NCI-H446 (cell line): ENCODE measurements at places on chromosomes 5 and 9.
A peak's percentile ranks its signal among the peaks of the same experiment; 100 is the strongest.

DNA sequence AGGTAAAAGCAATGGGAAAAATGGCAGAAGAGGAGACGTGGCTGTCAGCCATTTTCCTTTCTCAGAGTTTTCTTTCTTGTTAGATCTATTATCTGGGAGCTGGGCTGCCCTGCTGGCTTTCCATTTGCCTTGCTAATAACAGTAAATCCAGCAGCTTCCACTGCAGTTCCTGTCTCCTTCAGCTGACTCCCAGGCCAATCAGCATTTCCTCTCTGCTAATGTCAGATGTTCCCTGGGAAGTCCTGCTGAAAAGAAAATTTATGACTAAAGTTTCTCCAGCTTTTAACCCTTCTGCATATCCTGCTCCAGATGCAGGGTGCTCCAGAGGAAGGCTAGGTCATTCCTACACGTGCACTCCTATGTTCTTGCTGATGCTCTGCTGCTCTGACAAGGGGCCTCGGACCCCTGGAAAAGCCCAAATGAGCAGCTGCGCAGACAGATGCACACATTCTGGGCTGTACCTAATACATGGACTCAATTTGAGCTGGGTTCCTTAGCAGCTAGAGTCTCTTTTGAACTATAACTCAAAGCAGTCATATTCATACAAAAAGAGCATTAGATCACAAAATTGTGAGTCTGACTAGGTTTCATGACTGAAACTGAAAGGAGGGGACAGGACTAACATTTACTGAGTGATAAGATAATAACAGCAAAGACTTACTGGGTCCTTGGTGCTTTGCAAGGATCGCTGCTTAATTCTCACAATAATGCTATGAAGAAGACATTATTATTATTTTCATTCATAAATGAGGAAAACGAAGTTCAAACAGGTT lies 182.2 kb downstream of the MAPKAP1 start:
- DNase-seq, result no peak

DNA sequence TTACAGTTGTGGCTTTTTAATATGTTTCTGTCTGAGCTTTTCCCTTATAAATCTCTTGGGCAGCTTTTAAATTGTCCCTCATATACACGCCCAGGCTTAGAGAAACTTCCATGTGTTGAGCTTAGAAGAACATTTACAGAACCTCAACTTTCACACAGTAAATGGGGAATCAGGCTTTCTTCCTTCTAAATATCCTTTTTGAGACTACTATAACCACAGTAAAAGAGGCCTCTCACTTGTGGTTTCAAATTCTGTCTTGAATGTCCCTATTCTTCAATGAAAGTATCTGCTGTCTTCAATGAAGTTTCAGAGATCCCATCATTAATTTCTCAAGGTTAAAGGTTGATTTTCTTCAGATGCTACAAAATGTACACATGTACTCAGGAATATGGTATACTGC lies 588.6 kb upstream of the DMAC1 start:
- no peak for DNase-seq

DNA sequence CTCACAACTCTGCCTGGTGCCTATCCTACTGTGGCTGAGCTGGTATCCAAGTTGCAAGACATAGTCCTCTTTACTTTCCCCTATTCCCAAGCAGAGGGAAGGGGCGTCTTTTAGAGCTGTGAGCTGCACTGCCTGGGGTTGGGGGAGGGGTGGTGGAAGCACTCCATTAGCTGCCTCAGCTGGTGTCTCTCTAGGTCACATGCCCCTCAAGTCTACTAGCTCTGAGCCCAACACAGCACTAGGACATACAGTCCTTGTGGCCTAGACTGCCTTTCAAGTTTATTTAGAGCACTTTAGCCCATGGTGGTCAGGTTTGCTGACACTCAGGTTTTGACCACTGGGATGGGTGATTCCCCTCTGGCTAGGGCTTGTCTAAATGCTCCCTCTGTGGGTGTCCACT lies 54.7 kb downstream of the SREK1 start:
- DNase-seq, result no peak

DNA sequence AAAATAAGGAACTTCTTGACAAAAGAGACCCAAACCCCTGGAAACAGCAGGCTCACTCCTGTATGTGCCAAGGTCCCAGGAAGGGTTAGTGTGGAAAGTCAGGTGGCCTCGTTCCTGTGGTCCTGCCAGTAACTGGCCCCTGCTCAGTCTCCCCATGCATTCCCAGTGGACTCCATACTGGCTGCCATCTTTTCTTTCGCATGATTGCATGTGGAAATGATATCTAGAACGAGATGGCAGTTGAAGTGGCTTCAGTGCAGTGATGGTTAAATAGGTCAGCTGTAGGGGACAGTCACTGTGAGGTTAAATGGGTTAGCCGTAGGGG lies 30.4 kb downstream of the AHRR start:
- DNase-seq, result no peak

DNA sequence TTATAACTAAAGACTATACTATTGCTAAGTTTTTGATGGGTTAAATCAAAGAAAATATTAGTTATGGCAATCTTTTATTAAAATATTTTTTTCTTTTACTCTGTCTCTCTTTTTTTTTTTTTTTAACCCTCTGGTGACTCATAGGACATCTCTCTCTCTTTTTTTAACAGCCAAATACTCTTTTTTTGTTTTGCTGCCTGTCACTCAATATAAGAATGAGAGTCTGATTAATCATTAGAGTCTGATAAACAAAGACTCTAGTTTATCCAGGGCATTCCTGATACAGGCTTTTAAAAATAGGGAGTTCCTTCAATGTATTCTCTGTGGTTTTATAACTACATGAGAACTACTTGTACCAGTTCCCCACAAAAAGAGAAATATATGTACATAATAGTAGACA lies 77.3 kb downstream of the SLC38A9 start:
- no peak for DNase-seq

DNA sequence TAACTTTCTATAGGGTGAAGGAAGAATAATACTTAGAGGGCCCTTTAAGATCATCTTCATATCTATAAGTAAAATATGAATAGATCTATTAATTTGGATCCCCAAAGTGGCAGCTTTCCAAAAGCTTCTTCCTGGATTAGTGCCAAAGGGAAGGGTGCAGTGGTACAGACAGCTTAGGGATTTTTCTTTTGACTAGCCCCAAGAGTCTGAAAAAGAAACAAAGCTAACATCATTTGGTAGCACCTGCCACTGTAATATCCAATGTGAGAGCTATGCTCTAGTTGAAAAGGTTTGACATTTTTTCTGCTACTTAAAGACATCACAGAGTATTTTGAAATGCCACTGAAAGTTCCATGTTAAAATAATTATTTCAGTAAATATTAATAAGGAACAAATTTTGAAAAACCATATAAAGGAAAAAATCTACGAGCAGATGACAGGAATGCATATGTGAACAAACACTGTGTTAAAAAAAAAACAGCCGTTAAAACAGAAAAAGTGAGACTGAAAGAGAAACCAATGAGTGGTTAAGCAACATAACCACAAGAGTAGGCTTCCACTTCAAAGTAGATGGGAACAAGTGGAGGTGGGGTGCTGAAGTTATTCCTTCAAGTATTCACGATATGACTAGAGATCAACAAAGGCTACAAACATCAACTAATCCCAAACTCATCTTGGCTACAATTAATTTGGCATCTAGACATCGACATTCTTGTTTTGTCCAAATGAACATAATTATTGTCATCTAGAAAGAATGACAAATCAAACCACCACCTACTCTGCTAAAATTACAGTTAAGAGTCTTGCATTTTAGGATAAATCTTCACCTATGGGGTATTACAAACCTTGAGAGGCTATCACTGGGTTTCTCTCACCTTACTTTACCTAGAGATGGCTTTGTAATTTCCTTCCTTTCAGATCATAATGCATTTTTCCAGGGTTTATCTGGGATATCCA lies 137.5 kb downstream of the CPLANE1 start:
- DNase-seq, result peak; percentile 26

DNA sequence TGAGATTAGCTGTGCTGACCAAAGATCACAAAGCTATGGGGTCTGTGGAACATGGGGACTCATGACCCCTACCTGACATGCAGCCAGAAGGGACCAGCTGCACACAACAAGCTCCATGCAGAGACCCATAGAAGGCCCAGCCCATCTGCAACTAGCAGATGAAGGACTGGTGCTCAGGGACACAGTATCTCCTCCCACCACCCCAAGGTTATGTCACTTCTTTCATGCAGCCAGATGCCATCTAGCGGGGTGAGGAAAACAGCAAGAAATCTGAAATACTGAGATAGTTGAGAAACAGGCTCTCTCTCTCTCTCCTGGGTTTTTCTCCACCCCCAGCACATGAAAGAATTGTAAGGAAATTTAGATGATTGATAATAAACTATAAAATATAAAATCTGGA lies 161.3 kb upstream of the DAPK1 start:
- no peak for DNase-seq

DNA sequence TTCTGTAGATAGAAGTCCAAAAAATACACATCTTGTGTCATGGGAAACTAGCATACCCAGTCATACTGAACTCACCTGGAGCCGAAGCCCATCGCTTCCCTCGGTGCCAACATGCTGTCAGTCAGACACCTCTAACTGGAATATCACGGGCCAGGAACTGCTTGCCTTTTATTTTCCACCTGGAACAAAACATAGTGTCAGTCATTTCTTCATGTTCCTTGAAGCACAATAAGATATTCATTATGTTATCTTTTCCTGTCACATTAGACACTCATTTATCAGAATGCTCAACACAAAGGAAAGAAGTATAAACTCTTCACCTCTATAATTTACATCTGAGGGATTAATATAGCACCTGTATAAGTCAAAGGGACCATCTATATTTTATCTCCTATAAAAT lies 674.4 kb downstream of the PTPRD start:
- DNase-seq, result no peak

- peak; percentile 91 for DNase-seq
Observed at GRCh38 chr5:118692811-118693342, 295.5 kb downstream of the DTWD2 start.

DNA sequence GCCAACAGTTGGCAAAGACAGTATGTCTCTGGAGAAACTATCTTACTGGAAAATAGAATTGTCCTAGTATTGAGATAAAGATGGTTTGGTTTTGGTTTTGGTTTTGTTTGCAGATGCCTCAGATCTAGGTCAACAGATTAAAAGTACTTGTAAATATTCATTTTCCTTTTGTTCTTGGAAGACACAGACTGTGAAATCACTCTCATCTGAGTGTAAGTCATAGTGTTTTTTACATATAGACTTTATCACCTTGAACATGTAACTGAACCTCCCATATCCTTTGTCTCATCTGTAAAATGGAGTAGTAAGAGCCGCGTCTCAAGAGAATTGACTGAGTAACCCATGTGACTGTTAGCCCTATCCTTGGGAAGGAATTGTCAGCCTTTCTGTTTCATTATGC lies 34.3 kb downstream of the MAP3K1 start:
- DNase-seq, result no peak

DNA sequence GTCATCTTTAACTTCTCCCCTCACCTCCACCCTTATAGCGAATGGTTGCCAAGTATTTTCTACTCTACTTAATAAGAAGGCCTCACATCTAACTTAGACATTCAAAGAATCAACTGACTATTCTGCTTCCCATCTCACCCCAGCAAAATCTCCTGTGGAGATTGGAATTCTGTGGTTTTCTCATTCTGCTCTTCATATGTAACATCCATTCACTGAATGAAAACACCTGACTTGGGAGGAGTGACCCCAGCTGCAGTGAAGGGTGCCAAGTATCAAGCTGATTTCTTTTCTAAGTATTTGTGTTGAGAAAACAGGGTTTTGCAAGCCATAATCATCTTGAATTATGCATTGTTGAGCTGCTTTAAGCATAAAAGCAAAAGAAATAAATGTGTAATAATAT lies 42.5 kb upstream of the TAF1L start:
- no peak for DNase-seq

DNA sequence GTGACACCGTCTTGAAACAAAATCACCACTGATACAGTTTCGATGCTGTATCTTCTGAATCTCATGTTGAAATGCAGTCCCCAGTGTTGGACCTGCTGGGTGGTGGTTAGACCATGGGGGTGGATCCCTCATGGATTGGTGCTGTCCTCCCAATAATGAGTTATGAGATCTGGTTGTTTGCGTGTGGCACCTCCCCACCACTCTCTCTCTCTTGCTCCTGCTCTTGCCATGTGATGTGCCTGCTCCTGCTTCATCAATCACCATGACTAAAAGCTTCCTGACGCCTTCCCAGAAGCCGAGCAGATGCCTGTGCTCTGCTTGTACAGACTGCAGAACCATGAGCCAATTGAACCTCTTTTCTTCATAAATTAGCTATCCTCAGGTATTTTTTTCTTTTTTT lies 15.2 kb upstream of the C5orf15 start:
- no peak for DNase-seq

GRCh38 chr9:129058965-129059795 lies 21.7 kb upstream of the DOLPP1 start:
- no peak for DNase-seq

DNA sequence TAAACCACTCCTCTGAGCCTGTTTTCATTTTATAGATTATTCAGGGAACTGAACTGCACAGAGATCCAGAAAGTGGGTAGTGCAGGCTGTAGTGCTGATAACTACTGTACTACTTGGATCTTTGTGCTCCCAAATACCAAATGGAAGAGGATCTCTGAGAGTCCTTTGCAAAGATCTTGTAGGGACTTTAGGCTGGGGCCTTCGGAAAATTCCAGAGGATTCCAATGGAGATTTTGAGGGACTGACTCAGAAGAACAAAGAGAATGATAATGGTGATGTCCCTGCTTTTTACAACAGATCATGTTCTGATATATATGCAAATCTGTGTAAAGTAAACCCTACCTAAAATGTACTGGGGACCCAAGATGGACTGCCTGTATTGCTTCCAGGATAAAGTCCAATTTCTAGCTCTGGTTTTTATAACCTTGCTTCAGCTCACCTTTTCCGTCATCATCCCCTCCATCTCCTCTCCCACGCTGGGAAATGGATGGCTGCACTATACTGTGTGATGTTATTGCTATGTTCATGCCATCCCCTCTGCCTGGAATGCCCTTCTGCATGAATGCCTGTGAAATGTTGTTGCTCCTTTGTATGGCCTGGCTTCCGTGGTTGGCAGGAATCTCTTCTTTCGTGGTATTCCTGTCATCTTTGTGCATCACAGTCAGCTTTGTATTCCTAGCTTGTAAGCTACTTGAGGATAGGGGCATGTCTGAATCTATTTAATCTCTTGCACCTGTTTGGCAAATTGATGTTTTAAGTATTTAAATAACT lies 9.7 kb upstream of the PSMD5 start:
- DNase-seq, result peak; percentile 15

- DNase-seq, result no peak
Observed at GRCh38 chr9:31135567-31135966, 1248.9 kb upstream of the ACO1 start.

DNA sequence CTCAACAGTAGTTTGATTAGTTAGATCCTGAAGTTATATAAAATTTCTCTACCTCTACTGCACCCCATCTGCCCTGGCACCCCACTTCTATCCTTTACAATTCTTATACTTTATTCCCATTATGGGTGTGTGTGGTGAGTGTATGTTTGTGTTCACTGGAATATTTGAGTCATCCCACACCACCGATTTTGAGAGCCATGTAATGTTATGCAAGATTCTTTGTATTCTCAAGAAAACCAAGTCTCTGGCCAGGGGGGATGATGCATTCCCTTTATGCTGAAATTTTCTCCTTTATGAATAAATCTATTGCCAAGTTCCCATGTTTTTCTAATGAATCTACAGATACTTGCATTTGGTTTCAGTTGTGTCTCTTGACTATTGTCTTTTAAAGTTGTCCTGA lies 266.8 kb downstream of the ARHGEF28 start:
- no peak for DNase-seq

GRCh38 chr9:68454579-68455334 lies 85.9 kb downstream of the TMEM252 start:
- DNase-seq, result no peak
